ENCODE measurements at places on chromosomes 6 and 20.

- DNase-seq: no peak
- no peaks in the 10 kb centered on the region for H3K27me3 ChIP-seq
- H3K4me3 ChIP-seq: no peak overlapping the region
- no peak overlapping the region for H3K27ac ChIP-seq
These were observed 90.3 kb downstream of the ARHGAP18 start for GRCh38 chr6:129619579-129620233.

DNA sequence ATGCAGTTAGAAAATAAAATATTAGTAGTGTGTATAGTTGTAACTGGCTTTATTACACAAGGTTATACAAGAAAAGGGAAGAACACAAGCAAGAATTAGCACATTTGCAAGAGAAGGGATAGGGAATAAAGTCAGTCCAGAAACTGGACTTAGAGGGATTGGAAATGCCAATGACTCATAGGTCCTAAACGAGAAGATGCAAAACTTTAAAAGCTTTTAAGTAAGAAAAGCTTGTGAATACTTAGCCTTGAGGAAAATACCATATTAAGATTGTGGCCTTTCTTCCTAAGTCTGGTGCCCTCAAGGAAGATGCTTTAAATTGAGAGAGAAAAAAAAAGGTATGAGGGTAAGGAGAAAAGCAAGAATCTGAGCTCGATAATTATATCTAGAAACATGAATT, 102.3 kb upstream of the MCHR2 start:
- no peak overlapping the region for H3K27ac ChIP-seq
- no peaks in the 10 kb centered on the region for H3K27me3 ChIP-seq
- H3K4me1 ChIP-seq: no peaks in the 10 kb centered on the region
- no peak overlapping the region for H3K4me3 ChIP-seq
- DNase-seq: no peak

DNA sequence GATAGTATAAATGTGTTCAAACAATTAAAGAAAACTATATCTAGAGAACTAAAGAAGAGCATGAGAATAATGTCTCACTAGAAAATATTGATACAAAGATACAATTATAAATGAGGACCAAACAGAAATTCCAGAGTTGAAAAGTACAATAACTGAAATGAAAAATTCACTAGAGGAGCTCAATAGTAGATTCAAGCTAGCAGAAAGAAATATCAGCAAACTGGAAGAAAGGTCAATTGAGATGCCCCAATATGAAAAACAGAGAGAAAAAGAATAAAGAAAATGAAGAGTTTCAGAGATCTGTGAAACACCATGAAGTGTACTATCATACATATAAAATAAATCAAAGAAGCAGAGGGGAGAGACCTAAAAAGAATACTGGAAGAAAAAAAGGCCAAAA, 18.0 kb upstream of the BRPF3 start:
- no peaks in the 10 kb centered on the region for H3K27me3 ChIP-seq
- H3K36me3 ChIP-seq: no peaks in the 10 kb centered on the region
- H3K4me3 ChIP-seq: no peak overlapping the region
- H3K4me1 ChIP-seq: no peaks in the 10 kb centered on the region

GRCh38 chr6:118620202-118620601, 31.2 kb downstream of the CEP85L start:
- H3K4me1 ChIP-seq: peaks cover 4% of the 10 kb centered on the region
- no peaks in the 10 kb centered on the region for H3K36me3 ChIP-seq
- no peak overlapping the region for H3K4me3 ChIP-seq
- no peak overlapping the region for H3K27ac ChIP-seq
- DNase-seq: no peak

GRCh38 chr6:168193816-168194721, 115.1 kb upstream of the FRMD1 start:
- H3K27me3 ChIP-seq: no peaks in the 10 kb centered on the region
- H3K36me3 ChIP-seq: no peaks in the 10 kb centered on the region
- H3K4me1 ChIP-seq: no peaks in the 10 kb centered on the region
- DNase-seq: peak; percentile 18
- H3K4me3 ChIP-seq: no peak overlapping the region

DNA sequence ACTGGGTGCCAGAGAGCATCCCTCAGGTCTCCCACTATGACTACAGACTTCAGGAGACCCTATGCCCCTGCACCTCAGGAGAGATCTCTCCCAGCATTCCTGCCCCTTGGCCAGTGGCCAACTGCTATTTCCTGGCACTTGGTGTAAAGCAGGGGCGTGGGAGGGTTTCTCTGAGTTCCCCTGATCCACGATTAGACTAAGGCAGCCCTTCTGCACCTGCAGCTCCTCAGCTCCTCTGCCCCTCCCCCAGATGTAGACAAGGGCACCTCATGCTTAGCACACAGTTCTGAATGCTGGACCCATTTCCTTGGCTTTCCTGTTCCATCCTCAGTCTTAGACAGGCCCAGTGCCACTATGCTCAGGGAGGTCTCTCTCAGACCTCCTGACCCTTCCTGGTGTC, 28.6 kb downstream of the EDN1 start:
- H3K27ac ChIP-seq: no peak overlapping the region
- H3K36me3 ChIP-seq: no peaks in the 10 kb centered on the region
- DNase-seq: no peak
- H3K27me3 ChIP-seq: no peaks in the 10 kb centered on the region
- no peaks in the 10 kb centered on the region for H3K4me1 ChIP-seq

- H3K36me3 ChIP-seq: no peaks in the 10 kb centered on the region
- DNase-seq: no peak
- H3K4me3 ChIP-seq: no peak overlapping the region
- H3K27ac ChIP-seq: no peak overlapping the region
- no peaks in the 10 kb centered on the region for H3K4me1 ChIP-seq
- H3K27me3 ChIP-seq: no peaks in the 10 kb centered on the region
These were observed 77.7 kb downstream of the CDYL start for GRCh38 chr6:4853782-4854511.

- no peaks in the 10 kb centered on the region for H3K27me3 ChIP-seq
- H3K27ac ChIP-seq: no peak overlapping the region
- H3K36me3 ChIP-seq: no peaks in the 10 kb centered on the region
- H3K4me1 ChIP-seq: no peaks in the 10 kb centered on the region
- no peak for DNase-seq
These were observed 205.1 kb downstream of the LY86 start for GRCh38 chr6:6793388-6794250.

DNA sequence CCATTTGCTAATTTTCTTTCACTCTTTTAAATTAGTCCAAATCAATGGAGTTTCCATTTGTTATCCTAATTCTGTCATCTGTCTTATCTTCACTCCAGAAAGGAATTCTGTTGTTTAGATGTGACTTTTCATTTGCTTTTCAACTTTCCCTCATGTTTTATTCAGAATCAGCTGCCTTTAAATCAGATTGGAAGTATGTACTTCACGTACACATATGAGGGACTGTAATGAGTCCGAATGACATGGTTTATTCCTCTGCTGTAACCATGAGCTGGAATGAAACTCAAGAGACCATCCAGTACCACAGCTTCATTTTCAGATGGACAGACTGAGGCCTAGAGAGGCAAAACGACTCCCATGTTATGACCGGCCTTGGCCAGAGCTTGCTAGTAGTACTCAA, 302.3 kb downstream of the KIF16B start:
- no peak overlapping the region for H3K27ac ChIP-seq
- H3K4me1 ChIP-seq: no peaks in the 10 kb centered on the region
- H3K36me3 ChIP-seq: peaks cover 21% of the 10 kb centered on the region
- DNase-seq: no peak

DNA sequence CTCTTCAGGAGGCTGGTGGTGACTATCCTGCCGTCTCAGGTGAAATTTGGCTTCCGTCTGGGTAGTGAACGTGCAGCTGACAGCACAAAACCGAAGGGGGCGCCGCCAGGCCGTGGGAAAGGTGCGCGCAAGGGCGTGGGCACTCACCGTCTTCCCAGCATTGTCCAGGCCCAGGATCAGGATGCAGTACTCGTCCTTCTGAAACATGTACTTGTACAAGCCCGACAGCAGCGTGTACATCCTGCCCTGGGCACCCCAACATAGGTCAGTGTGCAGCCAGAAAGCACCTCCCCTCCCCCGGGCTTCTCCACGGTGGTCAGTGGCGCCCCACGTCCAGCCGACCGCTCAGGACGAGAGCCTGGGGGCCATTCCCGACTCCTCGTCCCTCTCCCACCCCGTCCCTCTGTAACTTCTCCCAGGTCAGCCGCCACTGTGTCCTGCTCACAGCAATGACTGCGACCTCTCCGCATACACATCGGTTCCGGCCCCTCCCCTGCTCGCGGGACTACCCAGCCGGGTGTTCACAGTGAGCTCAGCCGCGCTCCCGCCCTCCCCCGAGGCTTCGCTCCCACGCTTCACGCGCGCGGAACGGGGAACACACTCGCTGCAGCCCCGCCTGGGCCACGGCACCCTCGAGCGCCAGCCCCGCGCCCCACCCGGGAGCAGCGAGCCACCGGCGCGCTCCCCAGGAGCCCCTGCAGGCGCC, 771 bp downstream of the ARFRP1 start:
- H3K27ac ChIP-seq: peak overlapping the region; percentile 86
- peaks cover 70% of the 10 kb centered on the region for H3K36me3 ChIP-seq
- DNase-seq: no peak
- no peaks in the 10 kb centered on the region for H3K27me3 ChIP-seq

DNA sequence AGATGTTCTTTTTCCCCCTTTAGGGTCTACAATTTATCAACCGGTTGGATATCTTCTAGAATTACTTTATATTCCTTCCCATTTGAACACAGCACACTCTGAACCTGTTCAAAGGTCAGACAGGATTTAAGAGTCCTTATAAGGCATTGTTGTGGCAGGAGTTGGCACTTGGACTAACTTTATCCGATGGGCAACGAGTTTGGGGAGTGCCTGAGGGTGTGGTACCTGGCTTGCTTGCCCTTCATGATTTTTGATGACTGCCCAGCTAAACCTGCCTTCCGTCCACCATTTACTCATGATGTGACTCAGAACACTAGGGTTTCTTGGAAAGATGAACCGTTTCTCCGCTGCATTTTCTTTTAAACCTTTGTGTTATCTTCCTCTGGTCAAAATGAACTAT, 285.2 kb downstream of the FOXC1 start:
- H3K36me3 ChIP-seq: no peaks in the 10 kb centered on the region
- peak overlapping the region; percentile 59 for H3K27ac ChIP-seq
- peaks cover 12% of the 10 kb centered on the region for H3K4me1 ChIP-seq
- H3K4me3 ChIP-seq: no peak overlapping the region
- DNase-seq: no peak

DNA sequence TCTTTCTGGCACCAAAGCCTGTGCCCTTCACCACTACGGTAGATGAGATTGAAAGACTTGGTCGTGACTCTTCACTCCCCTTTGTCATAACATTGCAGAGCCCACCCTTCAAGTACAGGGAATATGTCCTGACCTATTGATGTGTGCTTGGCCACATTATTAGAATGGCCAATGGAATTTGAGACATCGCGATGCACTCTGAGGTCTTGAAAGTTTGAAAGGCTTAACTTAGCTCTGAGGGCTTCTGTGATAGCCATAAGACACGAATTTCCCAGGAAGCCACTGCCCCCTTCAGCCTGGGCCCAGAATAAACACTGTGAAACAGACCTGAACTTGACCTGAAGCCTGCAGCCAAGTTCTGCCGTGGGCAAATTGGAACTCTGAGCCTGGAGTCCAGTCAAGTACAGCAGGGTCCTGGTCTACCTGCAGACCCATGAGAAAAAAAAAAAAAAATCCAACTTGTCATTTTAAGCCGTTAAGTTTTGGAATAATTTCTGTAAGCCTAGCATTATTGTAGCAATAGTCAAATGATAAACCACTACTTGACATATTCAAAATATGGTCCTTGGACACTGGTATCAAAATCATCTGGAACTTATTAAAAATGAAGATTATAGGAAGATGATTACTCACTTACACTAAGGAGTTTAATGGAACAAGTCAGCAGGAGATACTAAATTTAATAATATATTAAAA, 36.9 kb upstream of the TRAF3IP2 start:
- peak; percentile 83 for DNase-seq
- no peaks in the 10 kb centered on the region for H3K27me3 ChIP-seq
- no peak overlapping the region for H3K4me3 ChIP-seq
- H3K4me1 ChIP-seq: no peaks in the 10 kb centered on the region

All from tibial artery (tissue), 4 donors.